GM23248 (cell line): ENCODE measurements at places on chromosomes 2 and 18.

GRCh38 chr2:217049956-217050355 lies 190.1 kb upstream of the TNP1 start:
- DNase-seq, result peak; percentile 48

DNA sequence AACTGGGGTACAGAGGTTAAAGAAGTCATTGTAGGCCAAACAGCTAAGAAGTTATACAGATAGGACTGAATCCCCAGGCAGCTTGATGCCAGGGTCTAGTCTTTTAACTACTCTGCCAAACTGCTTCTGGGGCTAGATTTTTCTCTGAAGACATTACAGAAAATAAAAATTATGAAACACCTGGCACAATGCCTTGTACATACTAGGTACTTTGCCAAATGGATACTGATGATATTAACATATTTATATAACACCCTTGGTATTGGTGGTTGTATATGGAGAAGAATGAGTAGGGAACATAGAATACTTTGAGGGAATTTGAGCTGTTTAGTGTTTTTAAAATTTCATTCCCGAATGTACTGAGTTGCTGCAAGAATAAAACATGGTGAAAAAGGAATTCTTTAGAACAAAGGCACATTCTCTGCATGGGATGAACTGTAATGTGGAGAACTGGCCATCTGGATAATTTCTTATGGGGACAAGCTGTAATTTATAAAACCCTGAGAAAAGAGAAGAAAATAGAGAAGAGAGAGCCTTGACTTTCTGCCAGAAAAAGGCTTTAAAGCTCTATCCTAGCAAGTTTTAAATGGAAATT lies 210.9 kb upstream of the TMEM200C start:
- no peak for DNase-seq

DNA sequence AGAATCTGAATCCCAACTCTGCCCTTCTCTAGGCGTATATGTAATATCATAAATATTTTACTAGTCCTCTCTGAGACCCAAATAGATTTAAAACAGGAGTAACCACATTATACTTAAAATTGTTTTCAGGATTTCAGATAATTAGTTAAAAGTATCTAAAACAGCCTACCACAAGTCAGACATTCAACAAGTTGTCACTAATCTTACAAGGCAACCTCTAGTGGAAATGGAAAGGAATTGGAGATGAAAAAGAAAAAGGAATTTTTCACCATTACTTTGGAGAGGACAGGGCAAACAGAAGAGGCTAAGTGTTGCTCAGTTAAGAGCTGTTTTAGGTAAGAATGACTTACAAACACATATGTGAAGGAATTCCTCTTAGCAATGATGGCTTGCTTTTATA lies 11.4 kb downstream of the CUL3 start:
- no peak for DNase-seq

DNA sequence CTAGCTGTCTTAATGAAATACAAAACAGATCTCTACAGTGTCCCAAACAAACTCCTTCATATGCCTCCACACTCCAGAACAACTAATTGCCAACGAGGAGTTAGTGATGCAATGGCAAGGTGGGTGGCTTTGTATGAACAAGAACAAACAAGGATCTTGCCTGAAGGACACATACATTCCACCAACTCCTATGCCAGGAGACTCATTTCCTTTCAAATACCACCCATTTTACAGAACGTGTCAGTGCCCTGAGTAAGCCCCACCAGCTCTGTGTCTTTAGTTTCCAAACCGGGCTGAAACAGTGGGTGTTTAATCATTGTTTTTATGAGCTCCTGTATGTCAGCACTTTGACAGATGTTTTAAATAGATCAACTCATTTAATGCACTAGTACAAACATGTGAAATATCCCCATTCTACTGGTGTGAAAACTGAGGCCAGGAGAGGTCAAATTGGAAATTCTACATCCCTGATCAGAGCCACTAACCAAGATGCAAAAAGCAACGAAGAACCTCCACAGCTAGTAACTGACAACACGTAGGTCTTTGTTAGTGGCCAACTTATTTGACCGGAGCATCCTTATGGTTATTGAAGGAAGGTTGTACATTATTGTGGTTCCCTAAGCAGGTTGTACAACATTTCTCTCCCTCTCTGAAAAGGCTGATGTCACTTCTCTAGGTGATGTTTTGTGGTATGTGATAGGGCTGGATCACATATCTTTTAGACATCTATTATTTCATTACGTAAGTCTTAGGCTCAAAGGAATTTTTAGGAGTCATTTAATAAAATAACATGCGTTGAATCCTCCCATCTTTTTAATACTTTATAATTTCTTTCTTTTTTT lies 534.9 kb upstream of the TNP1 start:
- peak; percentile 79 for DNase-seq

DNA sequence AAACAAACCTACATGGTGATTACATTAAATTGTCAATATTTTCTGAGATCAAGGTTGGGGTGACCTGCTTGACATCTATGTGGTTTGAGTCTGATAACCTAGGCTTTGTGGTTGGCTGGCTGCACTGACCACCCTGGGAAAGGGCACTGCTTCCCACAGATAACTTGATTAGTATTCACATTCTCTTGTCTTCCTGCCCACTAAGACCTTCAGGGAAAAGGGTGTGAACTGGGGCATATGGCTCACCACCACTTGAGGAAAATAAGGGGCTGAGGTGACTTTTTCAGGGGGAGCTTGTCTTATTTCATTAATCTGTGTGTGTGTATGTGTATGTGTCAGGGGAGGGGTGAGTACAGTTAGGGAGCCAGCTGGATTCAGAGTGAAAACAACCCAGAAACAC lies 1.5 kb downstream of the SMYD1 start:
- no peak for DNase-seq

DNA sequence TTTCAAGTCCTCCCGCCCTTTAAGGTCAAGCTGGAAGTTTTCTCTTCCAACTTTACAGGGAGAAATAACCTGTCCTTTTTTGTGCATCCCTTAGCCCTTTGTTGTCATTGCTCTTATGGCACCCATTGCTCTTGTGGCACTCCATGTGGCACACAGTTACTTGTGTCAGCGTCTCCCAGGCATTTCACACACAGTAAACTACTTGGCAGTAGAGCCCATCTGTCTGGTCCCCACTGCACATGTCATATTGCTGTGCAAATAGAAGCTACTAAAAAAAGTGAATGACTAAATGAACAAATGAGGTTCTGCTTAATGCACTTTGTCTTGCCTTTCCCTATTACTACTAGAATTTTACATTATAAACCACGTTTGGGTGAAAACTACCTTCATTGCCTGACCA lies 149.3 kb downstream of the EML6 start:
- no peak for DNase-seq

- peak; percentile 22 for DNase-seq
These were observed 29.0 kb upstream of the MAPRE3 start for GRCh38 chr2:26941486-26941885.
